Posterior cingulate gyrus (tissue), 11 donors: ENCODE measurements at places on chromosomes 7 and 10.
A peak's percentile ranks its signal among the peaks of the same experiment; 100 is the strongest.

DNA sequence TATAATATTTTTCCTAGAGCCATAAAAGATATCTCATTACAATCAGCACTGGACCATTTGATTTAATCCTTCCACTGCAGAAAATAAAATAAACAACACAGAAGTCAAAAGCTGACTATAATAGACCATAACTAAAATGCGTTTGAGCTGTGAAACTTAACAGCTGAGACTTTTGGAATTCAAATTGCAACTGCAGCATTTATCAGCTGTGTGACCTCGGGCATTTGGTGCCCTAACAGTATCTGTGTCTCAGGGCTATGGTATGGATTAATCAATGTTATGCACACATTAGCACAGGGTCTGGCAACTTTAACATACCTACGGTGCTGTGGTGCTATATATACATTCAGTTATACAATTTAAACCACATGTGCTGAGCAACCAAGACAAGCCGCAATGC, 160.1 kb downstream of the COL28A1 start:
- no peak for DNase-seq

GRCh38 chr10:86439544-86439943, 72.9 kb upstream of the GRID1 start:
- peak; percentile 43 for DNase-seq

- no peak for DNase-seq
These were observed 127.1 kb downstream of the CLEC2L start for GRCh38 chr7:139650429-139651100.

- peak; percentile 43 for DNase-seq
These were observed 37.8 kb downstream of the GOLGA7B start for GRCh38 chr10:97887399-97887798.

DNA sequence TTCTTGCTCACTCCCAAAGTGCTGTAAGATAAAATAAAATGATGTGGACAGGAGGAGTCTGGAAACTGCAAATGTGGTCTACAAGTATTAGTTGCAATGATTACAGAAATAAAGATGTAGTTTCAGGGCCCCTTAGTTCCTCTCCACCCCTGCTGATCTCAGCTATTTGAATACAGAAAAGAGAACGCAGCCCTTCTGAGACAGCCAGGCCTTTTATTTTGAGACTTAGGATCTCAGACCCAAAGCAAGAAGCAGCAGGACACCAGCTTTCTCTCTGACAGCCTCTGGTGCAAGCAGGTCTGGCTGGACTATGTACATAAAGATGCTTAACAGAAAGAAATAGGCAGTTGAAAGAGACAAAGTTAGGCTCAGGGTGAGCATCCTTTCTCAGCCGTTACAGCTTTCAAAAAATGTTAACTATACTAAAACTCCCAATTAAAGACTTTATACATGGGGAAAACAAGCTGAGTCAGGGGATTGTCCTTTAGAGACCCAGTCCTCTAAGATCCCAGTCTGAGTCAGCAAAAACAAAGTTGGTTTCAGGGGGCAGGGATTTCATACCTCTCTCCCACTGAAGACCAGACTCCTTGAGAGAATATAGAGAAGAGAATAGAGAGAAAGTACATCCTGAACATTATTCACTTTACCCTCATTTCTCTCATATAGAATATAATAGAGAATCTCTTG, 220.4 kb downstream of the TMEM178B start:
- DNase-seq: no peak

GRCh38 chr7:57364933-57365710, 84.9 kb upstream of the ZNF716 start:
- no peak for DNase-seq

DNA sequence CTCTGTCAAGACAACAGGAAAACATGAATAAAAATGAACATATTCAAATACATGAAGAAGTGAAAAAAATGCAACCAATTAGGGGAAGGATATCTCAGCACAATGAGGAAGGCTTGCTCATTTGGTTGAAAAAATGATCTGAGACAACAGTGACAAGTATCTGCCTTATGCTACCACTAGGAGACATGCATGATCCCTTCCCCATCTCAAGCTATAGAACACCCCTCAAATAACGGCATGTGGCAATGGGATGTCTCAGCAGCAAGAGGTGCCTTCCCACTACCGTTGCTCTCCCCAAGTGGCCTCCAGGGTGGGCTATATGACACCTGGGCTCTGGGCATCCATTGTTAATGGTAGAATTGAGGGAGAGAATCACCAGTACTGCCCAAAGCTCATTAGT, 98.1 kb upstream of the RSU1 start:
- DNase-seq: no peak

DNA sequence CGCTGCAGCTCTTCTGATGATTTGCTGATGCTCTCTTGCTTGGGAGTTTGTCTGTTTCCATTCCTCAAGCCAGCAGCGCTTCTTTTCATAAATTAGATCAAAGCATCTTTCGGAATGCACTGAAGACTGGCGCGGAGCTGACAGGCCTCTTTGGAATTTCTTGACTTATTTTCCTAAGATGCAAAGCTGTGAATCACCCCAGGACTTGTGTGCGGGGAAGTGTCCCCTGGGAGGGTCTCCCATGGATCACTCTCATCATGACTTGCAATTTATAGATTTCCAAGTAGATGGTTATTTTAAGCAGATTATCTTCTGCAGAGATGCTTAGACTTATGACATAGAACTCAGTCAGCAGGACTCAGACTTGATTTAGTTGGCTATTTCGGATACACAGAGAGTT, 467.2 kb downstream of the TCERG1L start:
- DNase-seq: no peak

GRCh38 chr10:106761906-106762305, 402.6 kb downstream of the SORCS1 start:
- DNase-seq: no peak

GRCh38 chr7:40135317-40135610, 459 bp downstream of the SUGCT start:
- DNase-seq: peak; percentile 12

- DNase-seq: no peak
These were observed 197.9 kb upstream of the BMPER start for GRCh38 chr7:33707427-33707826.

GRCh38 chr7:95102662-95103061, 195.3 kb downstream of the PPP1R9A start:
- DNase-seq: no peak

GRCh38 chr7:11707606-11708193, 124.3 kb downstream of the THSD7A start:
- DNase-seq: no peak

DNA sequence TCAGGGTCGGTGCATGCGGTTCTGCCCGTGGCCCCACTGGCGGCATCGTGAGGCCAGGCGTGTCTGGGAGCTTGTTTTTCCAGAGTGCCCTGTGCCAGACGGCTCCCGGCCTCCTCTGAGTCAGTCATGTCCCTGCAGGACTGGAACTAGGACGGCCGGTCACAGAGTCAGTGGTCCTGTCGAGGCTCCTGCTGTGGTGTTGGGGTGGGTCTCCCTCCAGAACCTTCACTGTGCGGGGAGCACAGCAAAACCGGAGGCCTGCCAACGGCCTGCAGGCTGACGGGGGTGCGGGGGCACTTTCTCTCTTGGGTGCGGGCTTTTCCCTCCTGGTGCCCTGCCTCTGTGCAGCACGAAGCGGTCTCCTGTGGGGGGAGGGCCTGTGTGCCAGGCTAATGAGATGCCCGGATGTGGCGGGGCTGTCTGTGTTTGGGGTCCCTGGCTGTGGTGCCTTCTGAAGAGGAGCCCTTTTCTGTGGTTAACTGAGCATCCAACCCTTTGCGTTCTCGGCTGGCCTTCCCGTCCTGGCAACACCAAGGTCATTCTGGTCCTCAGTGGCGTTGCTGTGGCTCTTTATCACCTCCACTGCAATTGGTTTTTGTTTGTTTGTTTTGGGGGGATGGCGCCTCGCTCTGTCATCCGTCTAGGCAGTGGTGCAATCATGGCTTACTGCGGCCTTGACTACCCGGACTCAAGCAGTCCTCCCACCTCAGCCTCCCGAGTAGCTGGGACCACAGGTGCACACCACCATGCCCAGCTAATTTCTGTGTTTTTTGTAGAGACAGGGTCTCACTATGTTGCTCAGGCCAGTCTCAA, 8.0 kb downstream of the GET4 start:
- DNase-seq: no peak

DNA sequence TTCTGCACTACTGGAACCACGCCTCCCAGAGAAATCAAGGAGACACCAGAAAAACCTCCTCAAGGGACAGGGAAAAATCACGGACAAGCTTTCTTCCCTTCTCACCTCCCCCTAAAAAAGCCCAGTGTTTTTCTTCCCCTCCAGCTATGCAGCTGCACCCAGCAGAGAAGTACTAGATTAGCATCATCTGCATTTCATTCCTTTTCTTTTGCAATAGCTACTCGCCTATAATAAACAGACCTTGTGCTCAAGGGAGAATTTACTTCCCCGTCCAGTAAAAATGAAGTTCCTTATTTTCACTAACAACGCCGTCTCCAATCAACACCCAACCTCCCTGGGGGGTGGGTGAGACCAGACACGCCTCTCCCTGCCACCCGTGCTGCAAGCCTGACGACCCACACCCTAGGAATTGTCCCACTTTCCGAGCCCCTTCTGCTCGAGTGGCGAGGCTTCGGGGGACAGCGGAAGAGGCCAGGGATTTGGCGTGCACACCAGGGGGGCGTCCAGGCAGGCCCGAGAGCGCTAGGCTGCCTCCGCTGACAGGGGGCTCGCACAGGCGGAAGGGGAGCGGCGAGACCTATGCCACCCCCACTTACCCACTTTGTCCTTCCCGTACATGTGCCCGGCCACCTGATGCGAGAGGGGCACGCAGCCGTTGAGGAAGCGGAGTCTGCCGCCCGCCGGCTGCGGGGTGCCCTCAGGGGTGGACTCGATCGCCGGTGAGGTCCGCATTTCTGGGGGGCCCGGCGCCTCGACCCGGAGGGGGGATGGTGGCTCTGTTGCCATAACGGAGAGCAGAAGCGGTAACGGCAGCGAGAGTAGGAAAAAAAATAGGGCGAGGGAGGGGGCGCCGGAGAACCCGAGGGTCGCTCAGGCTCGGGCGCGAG, 625 bp downstream of the IPMK start:
- no peak for DNase-seq

GRCh38 chr10:80528185-80528700, 9.5 kb upstream of the SH2D4B start:
- no peak for DNase-seq

- DNase-seq: no peak
These were observed 146.6 kb downstream of the SH2D4B start for GRCh38 chr10:80684259-80684658.

GRCh38 chr7:42011846-42012245, 225.2 kb downstream of the GLI3 start:
- no peak for DNase-seq

- no peak for DNase-seq
These were observed 137.8 kb downstream of the MAPK8 start for GRCh38 chr10:48444266-48444665.

DNA sequence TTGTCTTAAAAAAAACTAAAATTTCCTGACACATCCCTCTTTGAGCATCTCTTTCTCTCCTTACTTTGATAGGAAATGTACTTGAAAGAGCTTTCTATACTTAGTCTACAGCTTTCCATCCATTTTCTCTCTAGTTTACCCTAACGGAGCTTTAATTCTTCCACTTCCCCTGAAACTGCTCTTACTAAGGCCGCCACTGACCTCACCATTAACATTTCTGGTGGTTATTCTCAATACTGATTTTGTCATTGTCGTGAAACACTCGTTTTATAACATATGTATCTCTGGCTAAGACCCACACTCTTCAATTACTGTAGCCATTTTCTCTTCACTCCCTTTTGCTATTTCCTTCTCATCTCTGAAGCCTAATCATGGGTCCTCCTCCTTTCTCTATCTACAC, 262.0 kb upstream of the FERD3L start:
- no peak for DNase-seq

- no peak for DNase-seq
These were observed 55.0 kb upstream of the SHH start for GRCh38 chr7:155867280-155867679.
